ENCODE measurements at places on chromosomes 13 and 19.

DNA sequence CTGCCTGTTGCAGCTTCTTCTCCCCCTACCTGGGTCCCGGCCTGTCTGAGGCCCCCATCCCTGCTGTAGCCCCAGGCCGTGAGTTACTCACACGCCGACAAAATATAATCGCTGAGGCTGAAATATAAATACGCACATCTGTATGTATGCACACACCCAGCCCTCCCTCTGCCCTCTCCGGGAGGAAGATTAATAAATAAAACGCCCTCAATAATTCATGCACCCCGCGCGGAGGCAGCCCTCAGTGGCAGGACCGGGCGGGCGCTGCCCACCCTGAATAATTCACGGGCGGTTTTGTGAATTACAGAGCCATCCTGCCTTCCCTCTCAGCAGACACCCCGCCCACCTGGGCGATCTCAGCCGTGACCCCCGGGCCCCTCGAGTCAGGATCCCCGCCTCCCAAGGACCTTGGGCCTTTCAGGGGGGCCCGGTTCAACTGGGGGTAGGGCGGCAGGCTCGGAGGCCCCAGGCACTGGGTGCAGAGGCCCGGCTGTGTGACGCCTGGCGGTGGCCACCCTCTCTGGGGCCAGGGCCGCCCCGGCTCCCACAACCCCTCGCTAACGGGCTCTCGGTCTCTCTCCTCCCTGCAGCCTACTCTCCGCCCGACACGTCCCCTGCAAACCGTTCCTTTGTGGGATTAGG lies 24.2 kb downstream of the SMIM24 start:
- DNase-seq, result no peak

DNA sequence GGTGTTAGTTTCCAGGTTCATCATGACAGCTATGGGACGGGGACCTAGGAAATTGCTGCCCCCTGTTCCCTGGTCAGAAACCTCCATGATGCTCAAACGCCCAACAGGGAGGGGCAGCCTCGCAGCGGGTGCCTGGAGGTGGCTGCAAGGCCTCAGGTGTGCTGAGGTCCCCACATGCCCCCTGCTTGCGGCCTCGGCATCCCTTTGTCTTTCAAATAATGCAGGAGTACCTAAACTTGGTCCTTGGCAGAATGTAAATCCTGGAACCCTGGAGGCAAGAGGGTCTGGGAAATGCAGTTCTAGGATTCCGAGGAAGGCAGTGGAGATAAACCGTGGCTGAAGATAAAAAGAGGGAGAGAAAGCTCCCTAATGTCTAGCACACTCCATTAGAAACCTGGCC lies 52.4 kb downstream of the SKA3 start:
- peak; percentile 92 for DNase-seq

GRCh38 chr13:104414771-104415170 lies 1348.6 kb upstream of the SLC10A2 start:
- no peak for DNase-seq

DNA sequence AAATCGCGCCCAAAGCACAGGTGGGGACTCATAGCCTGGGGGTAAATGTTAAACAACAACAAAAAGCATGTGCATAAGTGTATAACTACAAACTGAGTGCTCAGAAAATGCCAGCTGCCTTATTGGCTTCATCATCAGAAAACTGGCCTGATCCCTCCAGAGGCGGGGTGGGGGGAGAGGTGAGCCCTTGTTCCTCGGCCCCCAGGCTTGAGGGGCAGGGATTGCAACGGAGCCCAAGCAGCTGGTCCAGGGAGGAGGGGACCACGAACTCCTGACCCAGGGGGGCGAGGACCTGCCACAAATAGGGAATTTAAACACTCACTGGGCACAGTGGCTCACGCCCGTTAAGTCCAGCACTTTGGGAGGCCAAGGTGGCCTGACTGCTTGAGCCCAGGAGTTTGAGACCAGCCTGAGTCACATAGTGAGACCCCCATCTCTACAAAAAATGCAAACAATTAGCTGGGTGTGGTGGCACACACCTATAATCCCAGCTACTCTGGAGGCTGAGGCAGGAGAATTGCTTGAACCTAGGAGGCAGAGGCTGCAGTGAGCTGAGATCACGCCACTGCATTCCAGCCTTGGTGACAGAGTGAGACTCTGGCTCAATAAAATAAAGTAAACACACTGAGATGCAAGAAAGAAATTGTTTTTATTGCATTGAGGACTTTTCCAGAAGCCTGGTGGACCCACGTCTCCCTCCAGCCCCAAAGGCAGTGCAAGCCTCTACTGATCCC lies 8.7 kb downstream of the SIRT6 start:
- DNase-seq, result no peak

DNA sequence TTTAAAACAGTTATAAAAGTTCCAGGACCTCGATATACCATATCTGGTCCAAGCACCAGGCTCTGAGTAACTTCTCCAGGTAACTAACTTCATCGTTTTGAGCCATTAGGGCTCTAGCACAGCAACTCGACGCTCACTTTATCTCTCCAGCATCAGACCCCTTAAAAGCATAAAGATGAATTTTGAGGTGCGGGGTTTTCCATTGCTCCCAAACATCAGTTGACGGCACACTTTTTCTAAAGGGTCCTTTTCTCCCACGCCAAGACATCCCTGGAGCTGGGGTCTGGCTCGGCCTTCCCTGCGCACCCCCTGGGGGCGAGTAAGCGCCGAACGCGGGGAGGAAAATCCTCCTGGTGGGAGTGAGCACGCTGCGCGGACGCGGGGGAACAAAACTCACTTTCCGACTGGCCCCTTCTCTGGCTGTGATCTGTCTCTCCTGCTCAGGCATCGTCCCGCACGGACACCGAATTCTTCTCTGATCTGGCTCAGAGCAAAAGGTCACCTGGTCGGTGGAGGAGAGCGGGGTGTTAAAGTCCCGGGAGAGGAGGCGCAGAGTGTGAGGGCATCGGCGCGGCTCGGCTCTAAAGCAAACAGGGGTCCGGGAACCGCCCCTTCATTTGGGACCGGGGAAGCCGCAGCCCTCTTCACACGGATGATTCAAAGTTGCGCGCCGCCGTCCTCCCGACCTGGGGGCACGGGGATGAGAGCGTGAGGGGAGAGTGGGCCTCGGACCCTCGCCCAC lies at the start of gene ATP7B:
TSS of gene ATP7B (minus strand) at position 561 of the 742 bp plus-strand sequence. CDS start at position 448, 113 bp downstream.
- peak; percentile 62 for DNase-seq

DNA sequence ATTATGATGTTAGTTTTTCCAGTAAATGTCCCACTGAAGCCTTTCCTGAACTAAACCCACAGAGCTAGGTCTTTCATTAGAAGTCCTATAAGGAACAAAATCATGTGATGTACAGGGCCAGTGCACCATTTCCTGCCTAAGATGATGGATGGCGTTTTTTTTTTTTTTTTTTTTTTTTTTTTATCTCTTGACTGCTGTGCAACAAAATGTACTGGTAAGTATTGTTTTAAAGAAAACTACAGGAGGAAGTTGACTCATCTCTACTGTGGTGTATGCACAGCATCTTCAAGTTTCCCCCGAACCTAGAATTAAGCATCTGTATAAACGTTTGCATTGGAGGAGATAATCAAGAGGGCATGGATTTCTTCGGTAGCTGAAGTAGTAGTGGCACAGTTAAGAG lies 197.5 kb downstream of the NBEA start:
- DNase-seq, result no peak

GRCh38 chr13:23763318-23763717 lies 125.9 kb downstream of the MIPEP start:
- DNase-seq, result no peak

DNA sequence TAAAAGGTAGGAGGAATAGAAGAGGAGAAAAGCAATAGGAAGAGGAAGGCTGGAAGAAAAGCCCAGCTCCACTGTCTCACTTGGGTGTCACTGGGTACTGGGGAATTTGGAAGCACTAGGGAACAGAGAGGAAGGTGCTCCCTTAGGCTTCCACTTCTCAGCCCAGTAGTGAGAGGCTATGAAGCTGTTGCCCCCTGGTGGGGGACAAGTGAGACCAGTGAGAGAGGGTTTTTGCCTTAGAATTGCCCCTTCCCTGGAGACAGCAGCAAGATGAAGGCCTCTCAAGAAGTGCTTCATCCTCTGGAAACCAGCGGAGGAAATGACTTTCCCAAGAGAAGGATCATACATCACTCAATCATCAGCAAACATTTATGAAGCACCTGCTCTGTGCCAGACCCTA lies 4.7 kb upstream of the ZNF606 start:
- peak; percentile 49 for DNase-seq

DNA sequence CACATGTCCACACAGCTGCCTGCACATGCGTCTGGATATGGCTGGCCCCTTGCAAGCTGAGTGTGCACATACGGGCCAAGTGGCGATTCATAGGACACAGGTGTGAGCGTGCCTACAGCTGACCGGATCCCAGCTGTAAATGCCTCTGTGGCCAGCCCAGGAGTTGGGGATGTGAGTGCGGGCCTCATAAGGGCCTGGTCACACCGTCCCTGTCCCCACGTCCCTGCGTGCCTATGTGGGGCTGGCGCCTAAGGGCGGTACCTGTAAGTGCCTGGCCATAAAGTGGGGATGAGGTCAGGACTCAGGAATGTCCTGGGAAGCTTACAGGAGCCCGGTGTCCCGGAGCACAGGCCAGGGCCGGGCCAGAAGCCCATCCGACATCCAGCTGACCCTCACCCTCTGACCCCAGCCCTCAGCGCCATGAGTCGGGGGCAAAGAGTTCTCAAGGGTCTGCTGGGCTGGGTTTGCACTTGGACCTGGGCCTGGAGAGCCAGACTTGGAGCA lies 1.3 kb upstream of the ARHGAP45 start:
- DNase-seq, result no peak

DNA sequence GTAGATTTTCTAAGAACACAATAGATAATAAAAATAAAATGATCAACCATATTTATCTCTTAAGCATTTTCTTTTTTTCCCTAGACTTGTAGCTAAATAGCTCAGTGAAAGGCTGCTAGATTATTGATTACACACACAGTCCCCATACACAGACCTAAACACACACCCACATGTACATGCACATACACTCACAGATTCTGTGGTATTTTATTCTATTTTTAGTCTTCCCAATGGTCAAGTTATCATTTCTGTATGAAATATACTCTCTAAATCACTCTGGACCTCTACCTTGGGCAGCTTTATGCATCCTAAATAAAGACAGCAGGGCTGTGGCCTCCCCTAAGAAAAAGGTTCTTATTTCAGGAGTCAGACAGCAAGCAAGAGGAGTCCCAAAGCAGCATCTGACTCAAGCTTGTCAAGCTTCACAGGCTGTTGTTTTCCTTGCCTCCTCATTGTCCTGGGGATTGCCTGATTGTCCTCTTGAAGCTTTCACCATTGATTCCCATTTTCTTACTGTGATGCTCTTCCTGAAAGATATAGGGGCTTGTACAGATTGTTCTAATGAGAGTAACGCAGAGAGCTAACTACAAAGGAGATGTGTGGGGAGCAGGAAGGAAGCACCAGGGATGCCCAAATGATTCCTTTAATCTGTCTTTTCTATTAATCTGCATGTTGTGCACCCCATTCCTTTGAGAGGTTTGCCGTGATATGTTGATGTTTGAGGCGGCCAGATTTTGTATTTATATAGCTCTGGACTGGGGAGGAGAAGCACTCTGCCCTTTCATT lies 986.5 kb downstream of the PCDH17 start:
- no peak for DNase-seq

GRCh38 chr19:7500811-7501450 lies 12.1 kb upstream of the PEX11G start:
- peak; percentile 89 for DNase-seq

- no peak for DNase-seq
Observed at GRCh38 chr19:31351855-31352195, 2.6 kb upstream of the TSHZ3 start.

- DNase-seq, result no peak
Observed at GRCh38 chr19:33444562-33445441, 71.3 kb downstream of the CEBPG start.

DNA sequence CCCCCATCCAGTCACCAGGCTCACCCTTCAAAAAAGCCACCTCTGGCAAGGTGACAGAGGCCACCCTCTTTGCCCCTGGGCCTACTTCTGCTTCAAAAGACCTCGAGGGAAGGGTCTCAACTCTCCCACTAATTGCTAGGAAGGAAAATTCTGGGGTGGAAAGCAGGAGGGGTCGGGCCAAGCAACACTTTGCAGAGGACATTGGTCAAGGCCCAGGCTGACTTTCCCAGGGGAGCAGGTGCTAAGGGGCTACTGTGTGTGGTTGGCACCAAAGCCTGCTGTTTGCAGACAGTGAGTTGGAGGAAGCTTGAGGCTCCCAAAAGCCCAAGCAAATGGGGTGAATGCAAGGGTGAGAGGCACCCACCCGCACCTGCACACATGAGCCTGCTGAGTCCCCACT lies 28.6 kb upstream of the VSTM2B start:
- DNase-seq, result no peak

DNA sequence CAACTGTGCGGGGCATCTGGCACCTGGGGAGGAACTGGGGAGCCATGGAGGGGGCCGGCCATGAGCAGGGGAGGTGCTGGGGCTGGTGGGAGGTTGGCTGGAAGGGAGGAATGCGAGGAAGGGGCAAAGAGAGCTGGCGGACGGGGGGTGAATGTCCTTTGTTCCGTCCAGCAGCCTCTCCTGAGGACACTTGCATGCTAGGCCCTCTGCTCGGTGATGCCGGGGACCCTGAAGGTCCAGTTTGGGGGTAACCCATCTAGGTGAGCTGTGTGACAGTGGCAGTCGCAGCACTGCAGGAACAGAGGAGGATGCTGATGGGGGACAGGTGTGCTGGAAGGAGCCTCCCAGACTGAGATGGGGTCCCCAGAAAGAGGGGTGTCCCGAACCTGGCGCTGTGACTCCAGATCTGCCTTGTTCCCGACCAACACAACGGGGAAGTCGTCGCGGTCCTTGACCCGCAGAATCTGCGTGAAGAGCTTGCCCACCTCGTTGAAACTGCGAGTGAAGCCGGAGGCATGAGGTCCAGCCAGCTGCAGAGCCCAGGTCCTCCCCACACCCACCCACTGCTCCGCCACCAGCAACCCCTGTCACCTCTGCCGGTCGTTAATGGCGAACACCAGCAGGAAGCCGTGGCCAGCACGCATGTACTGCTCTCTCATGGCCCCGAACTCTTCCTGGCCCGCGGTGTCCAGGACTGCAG lies 3.6 kb downstream of the RRAS start:
- no peak for DNase-seq

DNA sequence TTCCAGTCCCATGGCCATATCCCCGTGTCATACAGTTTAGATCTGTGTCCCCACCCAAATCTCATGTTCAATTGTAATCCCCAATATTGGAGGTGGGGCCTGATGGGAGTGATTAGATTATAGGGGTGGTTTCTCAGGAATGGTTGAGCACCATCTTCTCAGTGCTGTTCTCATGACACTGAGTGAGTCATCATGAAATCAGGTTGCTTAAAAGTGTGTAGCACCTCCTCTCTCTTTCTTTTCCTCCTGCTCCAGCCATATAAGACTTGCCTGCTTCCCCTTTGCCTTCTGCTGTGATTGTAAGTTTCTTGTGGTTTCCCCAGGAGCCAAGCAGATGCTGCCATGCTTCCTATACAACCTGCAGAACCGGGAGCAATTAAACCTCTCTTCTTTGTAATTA lies 197.8 kb downstream of the NALCN start:
- no peak for DNase-seq

GRCh38 chr19:34774857-34775256 lies 1.8 kb upstream of the ZNF599 start:
- no peak for DNase-seq

- peak; percentile 67 for DNase-seq
Observed at GRCh38 chr19:55467236-55468053, 2.9 kb upstream of the C19orf85 start.
